ENCODE measurements at places on chromosomes 13 and 19. TPM values are rescaled to one million over a fixed set of nuclear protein-coding genes. Genes with fewer than 3 reads are reported as not detected.

Gene CD37
- not detected for total RNA-seq

Gene CEACAM3
- total RNA-seq, result not detected

Gene WDR87
- not detected for total RNA-seq

Gene RFPL4AL1
- total RNA-seq, result not detected

Gene RAVER1
- 27.1 TPM for total RNA-seq

Gene ZNF221
- 3.8 TPM for total RNA-seq

Gene SMIM24
- not detected for total RNA-seq

Gene NFILZ
- not detected for total RNA-seq

Gene DNAAF3
- total RNA-seq, result 0.25 TPM

DNA sequence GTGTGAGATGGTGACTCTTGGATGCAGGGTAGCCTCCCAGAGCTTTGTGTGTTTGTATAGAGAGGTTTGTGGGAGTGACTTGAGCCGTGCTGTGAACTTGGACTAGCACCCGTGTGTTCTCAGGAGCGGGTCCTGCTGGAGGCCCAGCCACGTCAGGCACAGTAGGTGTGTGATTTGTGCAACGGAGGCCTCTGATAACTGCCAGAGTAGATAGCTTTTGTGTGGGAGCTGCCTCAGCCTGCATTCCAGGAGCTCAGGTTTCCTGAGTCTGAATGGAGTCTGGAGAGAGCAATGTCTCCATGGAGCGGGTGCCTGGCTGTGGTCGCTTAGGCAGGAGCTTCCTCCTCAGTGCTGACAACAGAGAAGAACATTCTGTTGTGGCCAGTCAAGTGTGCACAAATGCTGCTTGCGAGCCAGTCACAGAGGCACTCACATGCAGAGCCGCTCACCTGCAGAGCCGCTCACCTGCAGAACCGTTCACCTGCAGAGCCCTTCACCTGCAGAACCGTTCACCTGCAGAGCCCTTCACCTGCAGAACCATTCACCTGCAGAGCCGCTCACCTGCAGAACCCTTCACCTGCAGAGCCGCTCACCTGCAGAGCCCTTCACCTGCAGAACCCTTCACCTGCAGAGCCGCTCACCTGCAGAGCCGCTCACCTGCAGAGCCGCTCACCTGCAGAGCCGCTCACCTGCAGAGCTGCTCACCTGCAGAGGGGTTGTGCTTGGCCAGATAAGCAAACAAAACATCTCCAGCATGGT is 32.6 kb downstream of the TFDP1 start:
- no peak overlapping the region for H3K4me3 ChIP-seq
- no peaks in the 10 kb centered on the region for H3K4me1 ChIP-seq
- no peaks in the 10 kb centered on the region for H3K27me3 ChIP-seq
- DNase-seq, result no peak
- H3K27ac ChIP-seq, result no peak overlapping the region

GRCh38 chr19:45156751-45157150 is 4.0 kb downstream of the NKPD1 start:
- DNase-seq, result no peak
- no peak overlapping the region for H3K27ac ChIP-seq
- no peaks in the 10 kb centered on the region for H3K27me3 ChIP-seq
- peaks cover 6% of the 10 kb centered on the region for H3K4me1 ChIP-seq
- no peak overlapping the region for H3K4me3 ChIP-seq

- no peak overlapping the region for H3K27ac ChIP-seq
- H3K27me3 ChIP-seq, result peaks cover 12% of the 10 kb centered on the region
- DNase-seq, result no peak
- H3K36me3 ChIP-seq, result no peaks in the 10 kb centered on the region
- no peak overlapping the region for H3K4me3 ChIP-seq
- H3K4me1 ChIP-seq, result peaks cover 7% of the 10 kb centered on the region
Measured at GRCh38 chr13:46124531-46124966, 19.7 kb upstream of the CPB2 start.

GRCh38 chr19:38309615-38310278 is 5.7 kb downstream of the C19orf33 start:
- H3K27me3 ChIP-seq, result no peaks in the 10 kb centered on the region
- H3K4me1 ChIP-seq, result no peaks in the 10 kb centered on the region
- no peak overlapping the region for H3K4me3 ChIP-seq
- no peaks in the 10 kb centered on the region for H3K36me3 ChIP-seq
- no peak overlapping the region for H3K27ac ChIP-seq
- DNase-seq, result no peak

DNA sequence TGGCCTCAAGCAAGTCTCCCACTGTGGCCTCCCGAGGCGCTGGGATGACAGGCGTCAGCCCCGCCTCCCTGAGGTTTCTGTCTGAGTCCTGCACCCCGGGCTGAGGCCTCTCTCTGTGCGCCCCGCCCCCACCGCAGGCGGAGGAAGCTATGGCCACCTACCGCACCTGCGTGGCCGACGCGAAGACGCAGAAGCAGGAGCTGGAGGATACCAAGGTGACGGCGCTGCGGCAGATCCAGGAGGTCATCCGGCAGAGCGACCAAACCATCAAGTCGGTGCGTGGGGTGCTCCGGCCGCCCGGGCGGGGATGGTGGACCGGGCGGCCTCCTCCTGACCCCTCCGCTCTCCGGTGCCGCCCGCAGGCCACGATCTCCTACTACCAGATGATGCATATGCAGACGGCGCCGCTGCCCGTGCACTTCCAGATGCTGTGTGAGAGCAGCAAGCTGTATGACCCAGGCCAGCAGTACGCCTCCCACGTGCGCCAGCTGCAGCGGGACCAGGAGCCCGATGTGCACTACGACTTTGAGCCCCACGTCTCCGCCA is 12.7 kb downstream of the ARHGAP45 start:
- DNase-seq, result no peak
- H3K27me3 ChIP-seq, result no peaks in the 10 kb centered on the region
- H3K27ac ChIP-seq, result no peak overlapping the region
- H3K4me3 ChIP-seq, result no peak overlapping the region
- H3K36me3 ChIP-seq, result no peaks in the 10 kb centered on the region
- H3K4me1 ChIP-seq, result no peaks in the 10 kb centered on the region

- no peak overlapping the region for H3K4me3 ChIP-seq
- DNase-seq, result no peak
- no peaks in the 10 kb centered on the region for H3K27me3 ChIP-seq
- H3K4me1 ChIP-seq, result peaks cover 7% of the 10 kb centered on the region
- H3K36me3 ChIP-seq, result no peaks in the 10 kb centered on the region
Measured at GRCh38 chr19:13404236-13404635, 102.0 kb downstream of the CACNA1A start.

- H3K4me1 ChIP-seq, result no peaks in the 10 kb centered on the region
- peaks cover 28% of the 10 kb centered on the region for H3K27me3 ChIP-seq
- H3K36me3 ChIP-seq, result no peaks in the 10 kb centered on the region
- no peak overlapping the region for H3K27ac ChIP-seq
Measured at GRCh38 chr13:112984501-112984900, 15.5 kb downstream of the MCF2L start.

GRCh38 chr13:109403012-109403421 is 383.4 kb downstream of the IRS2 start:
- no peak for DNase-seq
- H3K36me3 ChIP-seq, result no peaks in the 10 kb centered on the region
- peaks cover 3% of the 10 kb centered on the region for H3K27me3 ChIP-seq
- no peak overlapping the region for H3K4me3 ChIP-seq
- H3K27ac ChIP-seq, result no peak overlapping the region

GRCh38 chr13:97659602-97660001 is 225.6 kb downstream of the RAP2A start:
- peak; percentile 3 for DNase-seq
- H3K4me1 ChIP-seq, result no peaks in the 10 kb centered on the region
- no peak overlapping the region for H3K27ac ChIP-seq
- no peaks in the 10 kb centered on the region for H3K36me3 ChIP-seq
- H3K4me3 ChIP-seq, result no peak overlapping the region

- H3K4me1 ChIP-seq, result peaks cover 7% of the 10 kb centered on the region
- no peaks in the 10 kb centered on the region for H3K27me3 ChIP-seq
- H3K4me3 ChIP-seq, result peak overlapping the region; percentile 73
- peak; percentile 99 for DNase-seq
- H3K27ac ChIP-seq, result peak overlapping the region; percentile 80
Measured at GRCh38 chr19:15222738-15223648, 9.3 kb downstream of the EPHX3 start.

- H3K36me3 ChIP-seq, result 0 out of 2 replicates have a peak, but pooled peaks cover 4% of the 10 kb centered on the region
- no peak overlapping the region for H3K27ac ChIP-seq
- no peak overlapping the region for H3K4me3 ChIP-seq
- no peaks in the 10 kb centered on the region for H3K27me3 ChIP-seq
- H3K4me1 ChIP-seq, result peaks cover 13% of the 10 kb centered on the region
Measured at GRCh38 chr19:16404396-16404795, 67.4 kb downstream of the EPS15L1 start.

GRCh38 chr13:93147298-93147645 is 79.3 kb upstream of the GPC6 start:
- peaks cover 25% of the 10 kb centered on the region for H3K4me1 ChIP-seq
- H3K27ac ChIP-seq, result no peak overlapping the region
- H3K27me3 ChIP-seq, result peaks cover 9% of the 10 kb centered on the region
- DNase-seq, result no peak

DNA sequence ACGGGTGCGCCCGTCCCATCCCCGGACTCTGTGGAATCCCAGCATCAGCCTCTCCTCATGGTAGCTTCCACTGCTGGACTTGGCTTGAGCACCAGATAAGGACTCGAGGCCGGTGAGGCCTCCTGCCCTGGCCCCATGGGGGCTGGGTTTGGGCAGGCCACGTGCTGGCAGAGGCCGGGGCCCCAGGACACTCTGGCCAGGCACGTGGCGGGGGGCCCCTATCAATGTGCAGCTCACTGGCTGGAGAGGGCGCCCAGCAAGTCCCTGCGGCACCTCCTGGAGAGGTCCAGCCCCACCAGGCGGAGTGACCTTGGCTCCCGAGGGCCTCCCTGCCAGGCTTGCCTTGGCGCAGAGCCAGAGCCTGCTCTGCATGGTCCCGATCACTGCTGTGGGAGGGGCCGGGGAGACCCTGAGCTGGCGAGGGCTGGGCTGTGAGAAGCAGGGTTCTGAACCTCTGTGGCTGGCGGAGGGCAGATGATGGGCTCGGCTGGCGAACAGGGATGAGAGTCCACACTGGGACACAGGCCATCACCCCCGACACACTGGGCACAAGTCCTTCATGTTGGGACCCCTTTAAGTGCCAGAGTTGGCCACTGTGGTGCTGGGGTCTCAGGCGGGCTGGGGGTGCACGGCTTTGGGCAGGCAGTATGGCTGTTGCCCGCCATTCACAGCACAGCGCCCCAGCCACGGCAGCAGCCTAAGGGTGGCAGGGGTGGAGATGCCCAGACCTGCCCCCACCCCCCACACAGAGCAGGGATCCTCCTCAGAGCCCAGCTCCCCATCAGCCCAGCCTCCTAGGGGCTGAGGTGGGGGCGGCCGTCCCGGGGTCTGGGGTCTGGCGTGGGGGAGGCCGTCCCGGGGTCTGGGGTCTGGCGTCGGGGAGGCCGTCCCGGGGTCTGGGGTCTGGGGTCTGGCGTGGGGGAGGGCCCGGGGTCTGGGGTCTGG is 19.1 kb downstream of the CEBPG start:
- DNase-seq, result no peak
- no peaks in the 10 kb centered on the region for H3K36me3 ChIP-seq
- H3K4me3 ChIP-seq, result no peak overlapping the region
- H3K27ac ChIP-seq, result no peak overlapping the region
- H3K4me1 ChIP-seq, result peaks cover 35% of the 10 kb centered on the region

GRCh38 chr13:110571896-110572777 is 10.6 kb upstream of the RAB20 start:
- H3K4me1 ChIP-seq, result no peaks in the 10 kb centered on the region
- no peak overlapping the region for H3K27ac ChIP-seq
- peaks cover 41% of the 10 kb centered on the region for H3K27me3 ChIP-seq
- DNase-seq, result no peak
- H3K4me3 ChIP-seq, result no peak overlapping the region

- H3K27me3 ChIP-seq, result no peaks in the 10 kb centered on the region
- DNase-seq, result no peak
- no peaks in the 10 kb centered on the region for H3K36me3 ChIP-seq
- H3K27ac ChIP-seq, result no peak overlapping the region
- no peaks in the 10 kb centered on the region for H3K4me1 ChIP-seq
Measured at GRCh38 chr19:5332501-5332900, 8.1 kb downstream of the PTPRS start.
